ENCODE measurements at places on chromosomes 5 and 9.

- DNase-seq, result peak; percentile 42
Observed at GRCh38 chr5:34551911-34552433, 104.2 kb upstream of the RAI14 start.

GRCh38 chr5:31218978-31219377, 25.5 kb downstream of the CDH6 start:
- DNase-seq, result no peak

DNA sequence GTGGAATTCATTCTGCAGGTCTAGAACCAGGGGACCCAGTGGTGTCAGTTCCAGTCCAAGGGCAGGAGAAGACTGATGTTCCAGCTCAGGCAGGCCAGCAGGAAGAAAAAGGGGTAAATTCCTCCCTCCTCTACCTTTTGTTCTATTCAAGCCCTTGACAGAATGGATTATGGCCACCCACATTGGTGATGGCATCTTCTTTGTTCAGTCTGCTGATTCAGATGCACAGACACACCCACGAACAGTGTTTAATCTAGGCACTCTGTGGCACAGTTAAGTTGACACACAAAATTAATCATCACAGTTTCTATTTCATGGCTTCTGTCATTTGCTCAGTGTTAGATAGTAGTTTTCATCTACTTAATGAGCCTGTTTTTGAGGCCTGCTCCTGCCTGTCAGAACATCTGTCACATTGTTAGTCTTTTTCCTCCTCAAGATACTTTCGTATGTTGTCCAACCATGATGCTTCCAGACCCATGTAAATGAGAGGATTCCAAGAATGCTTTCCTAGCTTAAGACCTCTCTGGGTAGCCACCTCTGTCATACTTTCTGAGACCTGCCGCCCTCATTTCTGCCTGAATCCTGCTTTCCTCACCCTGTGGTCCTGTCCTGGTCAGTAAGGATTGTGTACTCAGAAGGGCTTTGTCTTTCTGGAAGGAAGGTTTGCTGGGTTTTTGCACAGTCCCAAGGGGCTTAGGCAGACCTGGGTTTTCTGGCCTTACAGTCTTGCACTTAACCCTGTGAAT, 72.5 kb downstream of the SPIN1 start:
- no peak for DNase-seq

DNA sequence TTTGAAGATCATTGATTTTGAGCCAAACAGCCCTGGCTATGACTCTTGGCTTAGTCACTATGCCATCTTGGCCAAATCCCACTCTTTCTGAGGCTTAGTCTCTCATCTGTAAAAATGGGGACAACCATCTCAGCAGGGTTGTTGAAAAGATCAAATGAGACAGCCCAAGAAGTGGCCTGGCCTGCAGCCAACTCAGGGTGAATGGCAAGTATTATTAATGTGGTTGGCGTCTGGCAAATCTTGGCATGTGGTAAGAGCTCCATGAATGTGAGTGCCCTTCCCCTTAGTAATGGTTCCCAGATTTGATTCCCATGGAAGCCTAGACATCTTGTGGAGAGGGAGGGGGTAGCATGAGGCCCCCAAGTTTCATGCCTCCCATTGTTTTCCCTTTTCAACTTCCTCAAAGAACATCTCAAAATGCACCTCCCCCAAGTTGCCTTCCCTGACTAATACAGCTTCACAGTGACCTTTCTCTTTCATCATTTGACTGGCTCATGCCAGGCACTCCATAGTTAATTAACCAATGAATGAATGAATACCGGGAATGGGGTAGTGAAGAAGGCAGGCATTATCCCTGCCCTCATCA, 11.8 kb upstream of the TGFBI start:
- DNase-seq, result peak; percentile 64

DNA sequence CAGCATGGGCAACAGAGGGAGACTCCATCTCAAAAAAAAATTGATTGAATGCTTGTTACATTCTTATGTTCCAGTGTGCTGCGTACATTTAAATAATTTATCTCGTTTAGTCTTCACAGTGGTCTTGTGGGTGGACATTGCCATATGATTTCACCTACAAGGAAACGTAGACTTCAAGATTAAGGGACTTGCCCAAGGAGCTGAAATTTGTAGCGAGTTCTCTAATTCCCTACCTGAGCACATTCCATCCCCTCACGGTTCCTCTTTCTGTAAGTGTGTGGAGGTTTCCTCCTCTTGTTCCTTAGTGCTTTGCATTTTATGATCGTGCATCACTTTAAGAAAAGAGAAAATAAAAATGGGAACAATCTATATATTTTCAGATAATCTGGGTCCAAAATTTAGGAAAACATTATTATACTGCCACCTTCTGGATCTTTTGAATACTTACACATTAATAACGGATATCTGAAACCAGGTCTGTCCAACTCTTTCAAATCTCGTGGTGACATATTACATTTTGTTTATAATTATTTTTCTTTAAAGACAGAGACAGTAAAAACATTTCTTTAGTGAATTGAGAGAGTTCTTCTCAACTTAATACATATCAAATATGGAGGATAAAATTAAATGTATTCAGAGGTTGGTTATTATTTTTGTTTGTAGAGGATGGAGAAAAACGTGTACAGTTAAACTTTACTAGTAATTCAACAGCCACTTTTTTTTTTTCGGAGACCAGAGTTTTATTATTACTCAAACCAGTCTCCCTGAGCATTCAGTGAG, 29.9 kb upstream of the C7 start:
- DNase-seq, result peak; percentile 14

GRCh38 chr9:108516391-108516790, 339.4 kb downstream of the ACTL7B start:
- DNase-seq, result no peak

All from fibroblast of gingiva (primary cell).